ENCODE measurements at places on chromosomes 6 and 20. TPM values are rescaled to one million over a fixed set of nuclear protein-coding genes. Genes with fewer than 3 reads are reported as not detected.
A peak's percentile ranks its signal among the peaks of the same experiment; 100 is the strongest.

DNA sequence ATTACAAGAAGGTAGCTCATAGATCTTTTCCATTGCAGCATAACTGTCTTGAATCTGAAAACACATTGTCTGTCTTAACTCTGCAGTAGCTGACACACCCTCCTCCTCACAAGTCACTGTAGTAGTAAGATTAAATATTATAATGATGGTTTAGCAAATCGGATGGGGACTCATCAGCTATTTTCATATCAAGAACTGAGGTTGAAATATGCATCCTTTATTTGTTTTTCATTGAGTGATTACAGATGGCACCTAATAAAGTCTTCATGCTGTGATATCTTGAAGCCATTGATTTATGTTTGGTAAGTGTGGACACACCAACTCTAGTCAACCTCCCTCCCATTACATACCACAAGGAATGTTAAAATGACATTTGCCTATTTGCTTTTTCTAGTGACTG, 267.4 kb upstream of the TAB2 start:
- no peak for DNase-seq

DNA sequence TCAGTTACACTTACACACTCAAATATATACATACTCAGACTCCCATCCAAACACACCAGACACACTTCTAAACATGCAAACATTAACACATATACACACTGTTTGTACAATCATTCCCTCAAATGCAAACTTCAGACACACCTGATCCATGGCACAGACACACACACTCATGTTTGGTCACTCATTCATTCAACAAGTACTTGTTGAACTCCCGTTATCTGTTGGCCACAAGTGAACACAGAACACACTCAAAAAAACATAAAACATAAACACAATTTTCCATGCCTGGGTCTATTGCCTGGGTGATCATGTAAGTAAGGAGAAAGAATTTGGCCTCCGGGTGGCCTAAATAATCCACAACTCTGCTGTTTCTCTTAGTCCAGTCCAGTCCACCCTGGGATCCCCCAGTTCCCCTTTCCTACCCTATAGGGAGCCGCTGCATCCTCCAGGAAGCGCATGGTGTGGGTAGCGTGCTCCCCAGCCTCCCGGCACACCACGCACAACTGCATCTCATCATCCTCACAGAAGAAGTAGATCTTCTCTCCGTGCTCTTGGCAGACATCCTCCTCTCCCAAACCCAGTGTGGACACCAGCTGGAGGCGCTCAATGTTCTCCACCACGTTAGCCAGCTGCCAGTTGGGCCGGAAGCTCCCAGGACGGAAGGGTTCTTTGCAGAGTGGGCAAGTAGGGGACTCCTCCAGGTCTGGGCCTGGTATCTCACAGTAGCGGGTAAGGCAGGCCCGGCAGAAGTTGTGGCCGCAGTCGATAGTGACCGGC, 815 bp downstream of the TRIM10 start:
- DNase-seq = no peak

GRCh38 chr20:58981628-58982364, 740 bp downstream of the NELFCD start:
- DNase-seq = no peak

DNA sequence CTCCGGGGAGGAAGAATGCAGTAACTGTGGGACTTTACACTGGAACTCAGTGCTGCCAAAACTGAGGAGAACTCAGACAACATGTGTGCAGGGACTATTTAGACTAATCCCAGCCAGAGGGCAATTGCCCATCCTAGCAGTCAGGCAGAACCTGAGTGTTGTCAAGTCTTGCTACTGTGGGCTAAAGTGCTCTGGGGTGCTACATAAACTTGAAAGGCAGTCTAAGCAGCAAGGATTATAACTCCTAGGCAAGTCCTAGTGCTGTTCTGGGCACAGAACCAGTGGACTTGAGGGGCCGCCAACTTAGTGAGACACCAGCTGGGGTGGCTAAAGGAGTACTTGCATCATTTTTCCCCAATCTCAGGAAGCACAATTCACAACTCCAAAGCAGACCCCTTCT, 363.8 kb upstream of the PTCHD4 start:
- no peak for DNase-seq

DNA sequence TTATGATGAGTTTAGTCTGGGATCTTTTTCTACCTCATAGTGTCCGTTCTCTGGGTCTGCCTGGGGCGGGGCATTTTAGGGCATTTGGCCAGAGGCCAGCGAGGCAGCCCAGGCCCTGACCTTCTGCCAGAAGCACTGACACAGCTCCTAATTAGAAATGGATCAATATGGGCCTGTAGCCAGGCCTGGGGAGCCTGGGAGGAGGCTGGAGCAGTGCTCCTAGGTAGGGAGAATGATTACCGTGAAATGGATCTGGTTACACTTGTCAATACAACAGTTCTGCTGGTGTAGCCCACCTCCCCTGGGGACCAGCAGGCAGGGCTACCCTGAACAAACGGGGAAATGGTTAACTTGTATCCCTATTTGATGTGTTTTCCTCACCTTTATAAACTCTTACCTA, 23.0 kb downstream of the RALY start:
- no peak for DNase-seq

- no peak for DNase-seq
Measured at GRCh38 chr6:13290335-13290734, 38.0 kb downstream of the TBC1D7 start.

DNA sequence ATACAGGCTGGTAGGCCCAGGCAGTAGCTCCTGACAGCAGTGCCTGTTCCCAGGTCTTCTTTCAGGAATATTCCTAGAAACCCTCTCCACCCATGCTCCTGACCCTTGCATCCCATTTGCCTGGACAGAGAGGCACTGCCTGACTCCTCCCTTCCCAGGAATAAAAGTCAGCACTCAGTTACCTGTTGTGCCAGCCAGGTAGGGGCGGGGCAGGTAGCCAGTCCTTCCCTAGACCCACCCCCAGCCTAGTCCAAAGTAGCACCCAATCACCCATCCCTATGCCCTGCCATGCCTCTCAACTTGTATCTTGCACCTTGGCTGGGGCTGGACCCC, 129.9 kb downstream of the MRPL14 start:
- DNase-seq = no peak

DNA sequence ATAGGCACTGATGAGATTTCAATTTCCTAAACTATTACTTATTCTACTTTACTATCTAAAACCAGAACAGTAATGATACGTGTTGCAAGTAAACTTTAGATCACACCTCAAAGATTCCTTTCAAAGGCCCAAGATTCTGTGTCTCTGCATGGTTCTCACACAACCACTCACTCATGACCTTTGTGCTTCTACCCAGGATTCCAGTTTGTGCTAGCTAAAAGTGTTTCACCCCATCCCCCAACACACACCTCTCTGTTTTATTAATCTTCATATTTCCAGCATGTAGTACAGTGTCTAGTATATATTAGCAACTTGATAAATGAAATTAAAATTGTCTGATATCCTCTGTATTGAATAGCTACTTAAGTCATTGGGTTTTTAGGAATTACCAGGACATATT, 8.8 kb upstream of the SH3BGRL2 start:
- no peak for DNase-seq

DNA sequence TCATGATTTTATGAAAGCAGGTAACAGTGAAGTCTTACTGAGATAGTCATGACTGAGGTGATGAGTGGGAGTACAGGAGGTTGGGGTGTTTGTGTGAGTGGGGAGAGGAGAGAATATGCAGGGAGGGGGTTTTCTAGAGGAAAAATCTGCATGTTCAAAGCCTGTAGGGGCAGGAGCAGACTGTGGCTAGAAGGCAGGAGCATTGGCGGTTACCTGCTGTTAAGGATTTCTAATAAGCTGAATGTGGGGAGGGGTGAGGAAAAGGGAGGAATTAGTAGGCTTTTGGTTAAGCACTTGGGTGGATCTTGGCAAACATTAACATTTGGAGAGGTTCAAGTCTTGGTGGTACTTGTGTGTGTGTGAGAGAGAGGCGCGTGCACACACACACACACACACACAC, 70.8 kb downstream of the EYA4 start:
- no peak for DNase-seq

DNA sequence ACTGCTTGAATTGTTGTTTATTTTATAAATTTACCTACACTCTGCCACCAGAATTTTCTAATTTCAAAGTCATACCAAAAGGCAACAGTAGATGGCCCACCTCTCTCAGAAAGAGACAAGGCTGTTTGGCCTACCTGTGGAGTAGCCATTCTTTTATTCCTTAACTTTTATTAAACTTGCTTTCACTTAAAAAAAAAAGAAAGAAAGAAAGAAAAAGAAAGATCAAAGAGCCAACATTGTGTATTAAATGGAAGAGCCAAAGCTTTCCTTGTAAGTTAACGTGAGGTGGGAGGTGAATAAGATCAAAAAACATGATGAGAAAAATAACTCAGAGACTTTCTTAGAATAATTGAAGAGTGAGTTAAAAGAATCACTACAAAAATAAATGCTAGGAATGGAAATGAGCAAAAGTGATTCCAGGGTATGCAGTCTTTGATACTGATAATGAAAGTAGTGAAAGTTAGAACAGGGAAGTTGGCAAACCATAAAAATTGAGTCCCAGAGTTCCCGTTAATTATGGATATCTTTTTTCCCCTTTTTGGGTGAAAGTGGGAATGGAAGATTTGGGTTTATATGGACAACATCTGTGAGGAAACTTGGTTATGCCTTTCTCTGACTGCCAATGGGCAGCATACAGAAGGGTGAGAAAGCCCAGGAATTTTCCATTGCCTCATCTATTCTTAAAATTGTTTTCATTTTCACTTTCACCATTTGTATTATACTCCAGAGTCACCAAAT, 35.9 kb upstream of the MYB start:
- DNase-seq = no peak

- peak; percentile 61 for DNase-seq
Measured at GRCh38 chr20:61120595-61121515, 131.2 kb upstream of the CDH4 start.

DNA sequence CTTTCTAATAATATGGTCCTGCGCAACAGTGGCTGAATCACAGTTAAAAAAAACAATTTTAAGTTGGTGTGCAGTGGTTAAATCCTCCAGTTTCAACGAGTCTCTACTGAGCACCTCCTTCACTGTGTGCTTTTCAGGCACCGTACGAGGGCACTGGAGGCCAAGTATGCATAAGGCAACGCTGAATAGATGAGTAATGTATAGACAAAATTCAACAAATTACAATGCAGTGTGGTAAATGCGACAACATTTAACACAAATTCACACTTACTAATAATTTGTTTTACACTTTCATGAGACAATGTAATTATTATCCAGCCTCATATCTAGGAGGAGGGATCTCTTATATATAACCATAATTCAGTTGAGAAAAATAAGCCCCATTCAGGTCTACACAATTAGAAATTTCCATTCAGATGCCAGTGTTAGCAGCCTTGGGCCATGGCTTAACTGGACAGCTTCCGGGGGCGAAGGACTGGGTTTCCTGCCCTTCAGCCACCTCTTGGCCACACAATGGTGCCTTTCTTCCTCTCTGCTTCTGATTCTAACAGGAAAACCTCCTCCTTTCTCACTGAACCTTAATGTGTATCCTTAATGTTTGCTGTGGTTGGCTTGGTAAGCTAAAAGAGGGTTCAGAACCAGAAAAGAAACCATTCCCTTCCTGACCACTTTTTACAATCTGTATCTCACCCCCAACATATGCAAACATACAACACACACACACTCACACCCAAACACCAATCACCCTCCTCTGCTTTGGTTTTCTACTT, 51.9 kb downstream of the B4GALT5 start:
- DNase-seq = no peak

DNA sequence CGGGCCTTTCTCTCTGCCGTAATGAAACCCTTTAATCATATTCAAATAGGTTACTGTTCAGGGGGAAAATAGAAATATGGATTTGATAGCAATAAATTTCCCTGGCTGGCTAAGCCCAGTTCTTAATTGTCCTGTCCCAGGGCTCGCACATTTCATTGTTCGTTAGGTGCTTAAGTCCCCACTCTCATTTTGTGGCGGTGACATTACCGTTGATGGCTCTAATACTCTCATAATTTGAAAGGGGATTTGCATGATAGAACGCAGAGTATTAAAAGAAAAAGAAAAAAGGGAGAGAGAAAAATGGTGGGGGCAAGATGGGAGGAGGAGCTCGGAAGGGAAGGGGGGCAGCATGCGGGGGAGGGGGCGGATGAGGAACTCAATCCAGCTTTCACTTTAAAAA, 79.1 kb upstream of the FOXP4 start:
- DNase-seq = no peak

DNA sequence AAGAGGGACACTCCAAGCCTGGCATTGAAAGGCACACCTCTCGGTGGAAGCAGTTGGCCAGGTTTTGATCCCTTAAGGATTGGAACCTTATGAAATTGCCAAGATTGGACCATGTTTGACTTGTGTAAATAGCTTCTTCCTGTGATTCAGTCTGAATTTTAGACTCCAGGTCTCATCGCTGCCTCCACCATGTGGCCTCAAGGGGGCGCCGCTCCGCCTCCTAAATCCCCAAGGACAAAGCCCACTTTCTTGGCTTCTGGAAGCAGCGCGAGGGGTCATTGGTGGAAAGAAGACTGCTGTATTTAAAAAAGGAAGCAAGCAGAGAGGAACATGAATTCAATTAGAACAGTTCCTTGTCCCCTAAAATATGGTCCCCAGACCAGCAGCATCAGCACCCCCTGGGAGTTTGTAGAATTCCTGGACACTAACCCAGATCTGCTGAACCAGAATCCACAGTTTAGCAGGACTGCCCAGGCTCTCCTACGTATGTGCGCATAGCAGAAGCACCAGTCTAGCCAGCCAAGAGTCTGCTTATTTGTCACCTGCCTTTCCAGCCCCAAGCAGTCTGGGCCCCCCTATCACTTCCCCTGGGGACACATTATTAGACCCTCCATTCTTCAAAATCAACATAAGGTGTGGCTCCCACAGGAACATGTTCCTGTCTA, 108.5 kb downstream of the LY86 start:
- peak; percentile 79 for DNase-seq

- no peak for DNase-seq
Measured at GRCh38 chr20:43185901-43186300, 3.8 kb downstream of the PTPRT start.

GRCh38 chr20:48186447-48186846, 401.2 kb upstream of the SULF2 start:
- DNase-seq = no peak

- no peak for DNase-seq
Measured at GRCh38 chr20:53914091-53914780, 156.2 kb downstream of the BCAS1 start.

DNA sequence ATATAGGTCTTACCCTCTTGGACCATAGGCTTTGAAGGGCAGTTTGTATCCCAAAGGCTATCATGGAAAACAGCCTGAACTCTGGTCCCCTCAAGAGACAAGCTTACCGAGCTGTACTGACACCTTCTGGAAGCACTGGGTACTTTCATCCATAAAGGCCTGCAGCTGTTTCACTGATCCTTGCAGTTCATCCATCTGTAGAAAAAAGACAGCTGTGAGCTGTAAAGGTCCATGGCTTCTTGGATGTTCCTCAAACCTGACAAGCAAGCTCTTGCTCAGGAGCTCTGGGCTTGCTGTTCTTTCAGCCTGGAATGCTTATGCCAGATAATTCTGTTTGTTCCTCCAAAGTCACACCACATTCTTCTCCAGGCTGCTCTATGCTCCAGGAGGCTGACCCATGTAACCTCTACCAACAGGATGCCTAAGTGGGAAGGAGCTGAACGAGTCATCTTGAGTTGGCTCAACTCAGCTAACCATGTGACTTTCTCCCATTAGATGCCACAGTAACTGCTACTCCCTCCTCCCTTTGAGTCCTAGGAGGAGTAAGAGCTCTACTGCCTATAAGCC, 8.8 kb upstream of the NDRG3 start:
- peak; percentile 54 for DNase-seq

The SLC24A3 gene
- 4.7 TPM for total RNA-seq

The GRIK2 gene
- total RNA-seq = 6.0 TPM

The ECT2L gene
- total RNA-seq = not detected

The NKAIN2 gene
- total RNA-seq = 0.64 TPM

The STMN3 gene
- 53.4 TPM for total RNA-seq

The BRPF3 gene
- 31.3 TPM for total RNA-seq

The MICB gene
- total RNA-seq = 37.0 TPM

The PGBD1 gene
- total RNA-seq = 7.5 TPM

The WFDC8 gene
- not detected for total RNA-seq
